ENCODE measurements at places on chromosomes 12 and 14.

- DNase-seq, result no peak
These were observed 35.0 kb downstream of the GIT2 start for GRCh38 chr12:109961201-109961600.

GRCh38 chr14:91830777-91831176 lies 36.6 kb downstream of the TC2N start:
- DNase-seq, result no peak

DNA sequence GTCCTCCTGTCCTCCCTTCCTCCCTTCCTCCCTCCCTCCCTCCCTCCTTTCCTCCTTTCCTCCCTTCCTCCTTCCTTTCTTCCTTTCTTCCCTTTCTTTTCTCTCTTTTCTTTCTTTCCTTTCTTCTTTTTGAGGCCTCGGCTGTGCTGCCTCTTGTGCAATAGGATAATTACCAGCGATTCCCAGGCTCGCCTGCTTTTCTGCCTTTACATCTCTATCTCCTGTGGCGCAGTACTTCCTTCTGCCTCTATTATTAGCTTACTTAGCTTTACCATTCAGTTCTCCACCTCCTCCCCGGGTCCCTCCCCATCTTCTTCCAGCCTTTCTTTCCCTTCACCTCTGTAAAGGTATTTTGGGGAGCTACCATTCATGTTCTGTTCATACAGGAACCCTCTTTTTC lies 19.9 kb downstream of the ETV6 start:
- no peak for DNase-seq

DNA sequence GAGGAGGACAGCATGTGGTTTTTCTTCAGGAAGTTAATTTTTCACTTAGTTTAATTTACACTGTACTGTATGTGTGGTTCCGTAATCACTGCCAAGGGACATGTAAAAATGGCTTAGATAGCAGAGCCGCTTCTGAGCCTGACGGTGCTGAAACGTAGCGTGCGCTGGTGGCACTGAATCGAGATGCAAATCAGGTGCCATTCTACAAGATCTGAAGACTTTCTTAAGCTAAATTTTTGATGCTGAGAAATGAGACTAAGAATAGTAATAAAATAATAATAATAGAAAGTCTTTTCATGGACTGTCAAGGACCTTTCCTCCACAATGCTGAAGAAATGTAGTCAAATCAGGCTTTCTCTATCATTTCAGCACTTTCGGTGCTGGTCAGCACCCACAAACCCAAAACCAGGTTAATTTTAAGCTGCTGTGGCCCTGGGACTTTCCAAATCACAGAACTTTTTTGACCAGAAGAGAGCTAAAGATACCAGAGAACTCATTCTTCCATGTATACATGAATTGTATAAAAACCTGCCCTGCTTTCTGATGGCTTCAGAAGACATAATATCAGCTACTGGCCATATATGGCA lies 183.3 kb upstream of the LMO3 start:
- no peak for DNase-seq

DNA sequence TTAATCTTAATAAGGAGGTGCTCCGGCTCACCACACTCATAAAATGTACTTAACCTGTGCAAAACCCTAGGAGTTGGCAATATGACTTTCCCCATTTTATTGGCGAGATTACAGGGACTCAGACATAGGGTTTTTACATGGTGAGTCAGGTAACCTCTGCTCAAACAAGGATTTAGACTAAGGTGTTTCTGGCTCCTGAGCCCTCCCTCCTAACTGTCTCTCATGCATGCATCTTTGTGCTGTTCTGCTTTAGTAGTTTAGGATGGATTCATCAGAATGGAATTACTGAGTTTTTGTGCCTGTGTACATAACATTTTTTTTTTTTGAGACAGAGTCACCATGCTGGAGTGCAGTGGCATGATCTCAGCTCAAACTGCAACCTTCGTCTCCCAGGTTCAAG lies 993.3 kb upstream of the TMEM132C start:
- no peak for DNase-seq

GRCh38 chr12:64840119-64840518 lies 15.7 kb downstream of the TBC1D30 start:
- DNase-seq, result no peak
